Activated effector memory CD4-positive, alpha-beta T cell treated with Interleukin-2 at 50 U/mL for 16 hours (primary cell): ENCODE measurements at places on chromosomes 5 and 9.

- DNase-seq, result no peak
Measured at GRCh38 chr5:115599502-115599901, 2.8 kb downstream of the TICAM2 start.

DNA sequence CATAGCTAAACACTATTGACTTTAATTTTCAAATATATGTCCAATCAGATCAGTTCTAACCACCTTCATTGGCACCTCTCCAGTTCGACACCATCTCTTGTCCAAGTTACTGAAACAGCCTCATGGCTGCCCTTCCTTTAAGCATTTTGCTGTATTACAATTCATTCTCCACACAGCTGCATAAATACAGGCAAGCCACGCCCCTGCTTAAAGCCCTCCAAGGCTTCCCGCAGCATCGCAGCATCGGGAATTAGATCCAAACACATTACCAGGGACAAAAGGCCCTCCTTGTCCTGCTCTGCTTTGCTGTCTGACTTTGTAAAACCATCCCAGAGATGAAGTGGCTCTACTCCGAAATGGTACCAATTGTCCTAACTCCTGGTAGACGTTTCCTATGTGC, 75.1 kb upstream of the RAI14 start:
- no peak for DNase-seq

- DNase-seq, result no peak
Measured at GRCh38 chr9:78127279-78128225, 95.9 kb upstream of the GNAQ start.

GRCh38 chr5:14036947-14037346, 92.5 kb upstream of the DNAH5 start:
- no peak for DNase-seq

DNA sequence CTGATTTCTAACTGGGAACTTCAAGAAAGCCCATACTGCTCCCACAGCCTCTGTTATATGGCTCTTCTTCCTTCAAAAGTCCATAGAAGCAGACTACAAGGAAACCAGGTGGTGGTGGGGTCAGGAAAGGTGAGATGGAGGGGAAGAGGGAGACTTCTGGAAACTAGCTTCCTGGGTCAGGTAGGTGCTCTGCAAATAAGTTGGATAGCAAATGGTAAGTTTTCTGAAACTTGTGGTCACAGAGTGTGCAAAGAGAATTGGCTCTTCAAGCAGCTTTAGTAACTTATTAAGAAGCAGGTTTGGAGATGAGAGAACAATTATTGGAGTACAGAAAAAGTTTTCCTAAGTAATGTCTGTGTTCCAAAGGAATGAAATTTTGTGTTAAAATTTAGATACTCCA, 316.9 kb downstream of the ADGRV1 start:
- DNase-seq, result no peak

DNA sequence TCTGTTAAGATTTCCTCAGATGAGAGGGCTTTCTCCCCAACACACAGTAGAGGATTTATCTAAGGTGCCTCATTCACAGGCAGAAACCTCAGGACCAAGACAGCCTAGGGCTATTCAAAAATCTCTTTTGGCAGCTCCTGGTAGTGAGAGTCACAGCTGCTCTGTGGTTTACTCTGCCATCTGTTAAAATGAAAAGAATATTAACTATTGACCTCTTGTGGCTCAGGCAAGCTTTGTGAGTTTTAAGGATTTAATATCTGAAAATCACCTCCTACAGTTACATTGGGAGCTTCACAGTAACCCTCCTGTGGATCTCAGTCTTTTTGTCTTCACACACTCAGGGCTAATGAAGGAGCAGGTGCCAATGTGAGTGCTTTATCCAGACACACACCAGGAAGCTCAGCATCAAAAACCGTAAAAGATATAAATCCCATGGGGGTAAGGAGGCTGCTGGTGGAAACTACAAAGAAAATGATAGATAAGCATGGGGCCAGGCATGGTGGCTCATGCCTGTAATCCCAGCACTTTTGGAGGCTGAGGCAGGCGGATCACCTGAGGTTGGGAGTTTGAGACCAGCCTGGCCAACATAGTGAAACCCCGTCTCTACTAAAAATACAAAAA, 29.7 kb downstream of the PPP1R2B start:
- no peak for DNase-seq

DNA sequence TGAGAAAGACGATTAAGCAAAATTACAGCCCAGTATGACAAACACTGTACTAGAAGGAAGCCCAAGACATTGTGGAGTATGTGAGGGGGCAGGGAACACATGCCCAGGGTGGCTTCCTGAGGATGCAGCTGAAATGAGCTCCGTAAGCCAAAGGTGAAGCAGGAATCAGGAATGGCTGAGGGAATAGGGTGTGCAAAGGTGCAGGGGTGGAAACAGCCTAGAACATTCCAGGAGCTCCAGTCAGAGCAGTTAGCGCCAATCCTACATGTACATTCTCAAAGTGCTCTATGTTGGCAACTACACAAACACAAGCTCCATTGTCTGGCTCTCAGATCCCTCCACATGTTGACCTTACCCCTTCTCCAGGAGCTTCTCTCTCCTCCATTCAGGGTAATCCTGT, 257.9 kb downstream of the MAN2A1 start:
- DNase-seq, result no peak

- DNase-seq, result no peak
Measured at GRCh38 chr5:10364186-10364689, 10.7 kb downstream of the MARCHF6 start.

GRCh38 chr5:147267082-147267832, 32.4 kb downstream of the STK32A start:
- no peak for DNase-seq

DNA sequence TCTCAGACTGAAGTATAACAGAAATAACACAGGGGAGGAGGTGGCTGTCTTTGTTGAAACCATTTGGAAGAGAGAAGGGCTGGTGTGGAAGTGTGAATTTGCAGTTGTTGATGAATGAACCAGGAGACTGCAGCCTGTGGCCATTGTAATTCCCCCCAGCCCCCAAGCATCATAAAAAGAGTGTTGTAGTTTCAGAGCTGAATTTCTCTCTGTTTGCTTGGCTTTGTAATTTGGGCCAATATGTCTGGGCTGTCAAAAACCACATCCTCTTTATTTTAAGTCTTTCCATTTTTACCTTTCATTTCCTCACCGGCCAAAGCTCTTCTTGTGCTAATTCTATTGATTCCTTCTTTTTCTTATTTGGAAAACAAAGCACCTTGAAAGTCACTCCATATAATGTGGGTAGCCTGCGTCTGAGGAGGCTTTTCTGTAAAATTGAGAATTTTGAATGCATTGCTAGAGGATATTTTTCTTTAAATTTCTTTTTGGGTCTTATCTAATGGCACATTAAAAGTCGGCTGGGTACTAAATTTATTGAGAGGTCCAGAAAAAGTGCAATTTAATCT, 383.3 kb downstream of the OSTF1 start:
- DNase-seq, result no peak

GRCh38 chr5:139361835-139362429, 20.3 kb downstream of the PAIP2 start:
- no peak for DNase-seq

- DNase-seq, result no peak
Measured at GRCh38 chr9:72038408-72038807, 22.0 kb downstream of the C9orf57 start.

- no peak for DNase-seq
Measured at GRCh38 chr5:72472666-72473422, 34.4 kb downstream of the ZNF366 start.

- no peak for DNase-seq
Measured at GRCh38 chr9:133377721-133378216, 1.6 kb downstream of the STKLD1 start.

DNA sequence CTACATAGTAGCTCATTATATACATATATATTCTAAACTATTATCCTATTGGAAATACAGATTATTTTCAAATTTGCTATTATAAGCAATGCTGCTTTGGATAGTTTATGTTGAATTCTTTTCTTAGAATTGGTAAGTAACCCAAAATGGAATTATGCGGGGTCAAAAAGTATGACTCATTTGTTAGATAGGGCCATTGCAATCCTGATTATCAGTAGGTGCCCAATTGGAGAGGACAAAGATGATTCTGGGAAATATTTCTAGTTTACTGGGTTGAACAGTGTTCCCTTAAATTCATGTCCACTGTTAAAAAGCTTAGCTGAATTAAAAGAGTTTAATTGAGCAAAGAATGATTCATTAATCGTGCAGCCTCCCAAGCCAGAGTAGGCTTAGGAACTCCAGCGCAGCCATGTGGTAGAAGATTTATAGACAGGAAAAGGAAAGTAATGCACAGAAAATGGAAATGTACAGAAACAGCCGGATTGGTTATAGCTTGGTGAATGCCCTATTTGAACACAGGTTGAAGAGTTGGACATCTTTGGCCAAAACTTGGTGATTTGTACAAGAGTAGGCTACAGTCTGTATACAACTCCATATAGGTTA, 81.8 kb downstream of the GDNF start:
- DNase-seq, result no peak

DNA sequence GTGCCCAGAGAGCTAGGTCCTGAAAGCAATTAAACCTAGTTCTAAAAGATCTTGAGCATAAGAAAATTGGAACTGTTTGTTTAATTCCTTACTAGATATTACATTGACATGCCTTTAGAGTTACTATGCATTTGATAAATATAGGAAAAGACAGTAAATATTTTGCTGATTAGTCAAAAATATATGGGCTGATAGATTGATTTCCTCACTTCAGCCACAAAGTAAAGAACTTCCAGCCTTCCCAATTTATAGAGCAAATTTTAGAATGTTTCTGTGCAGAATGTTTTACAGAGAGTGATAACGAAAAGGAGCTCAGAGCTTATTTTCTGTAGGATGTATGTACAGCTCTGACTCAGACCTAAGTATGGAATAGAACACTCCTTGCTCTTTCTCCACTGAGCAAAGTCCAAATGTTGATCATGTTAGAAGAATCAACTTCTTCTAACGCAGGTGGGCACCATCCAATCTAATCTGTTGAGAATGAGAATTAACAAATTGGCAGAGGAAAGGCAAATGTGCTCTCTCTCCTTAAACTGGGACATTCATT, 72.9 kb upstream of the PAM start:
- no peak for DNase-seq

- no peak for DNase-seq
Measured at GRCh38 chr5:54848581-54848980, 136.8 kb downstream of the ESM1 start.

DNA sequence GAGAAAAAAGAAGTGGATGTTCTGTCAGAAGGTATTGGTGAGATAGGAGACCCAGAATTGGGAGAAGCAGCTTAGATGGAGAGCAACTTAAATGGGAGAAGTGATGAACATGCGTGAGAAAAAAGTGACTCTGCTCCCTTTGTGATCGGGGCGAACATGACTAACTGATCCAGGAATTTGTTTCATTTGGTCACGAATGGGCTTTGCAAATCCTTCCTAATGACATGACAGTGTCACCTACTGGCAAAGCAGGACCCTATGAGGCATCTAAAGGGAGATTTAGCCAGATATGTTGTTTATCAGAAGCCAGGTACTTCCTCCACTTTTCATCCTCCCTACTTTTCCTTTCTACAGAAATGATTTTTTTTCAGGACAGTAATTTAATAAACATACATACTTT, 787.4 kb upstream of the RGMB start:
- DNase-seq, result no peak

DNA sequence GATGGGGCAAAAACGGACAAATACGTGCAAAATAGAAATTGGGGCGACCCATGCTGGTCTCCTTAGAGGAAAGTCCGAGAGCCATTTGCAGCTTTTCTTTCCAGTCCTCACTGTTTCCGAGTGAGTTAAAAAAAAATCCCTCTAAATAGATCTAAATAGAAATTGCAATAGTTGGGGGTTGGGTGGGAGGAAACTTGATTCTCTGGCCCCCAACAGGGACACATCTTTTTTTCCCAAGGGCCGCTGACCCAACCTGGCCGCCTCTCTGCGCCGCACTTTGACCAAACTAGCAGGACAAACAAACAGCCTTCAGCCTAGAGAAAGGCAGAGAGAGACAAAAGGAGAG, 2.8 kb upstream of the NKX2-5 start:
- no peak for DNase-seq

- DNase-seq, result no peak
Measured at GRCh38 chr9:87277346-87277745, 220.3 kb upstream of the DAPK1 start.

- DNase-seq, result no peak
Measured at GRCh38 chr5:138504799-138505198, 38.2 kb downstream of the ETF1 start.

DNA sequence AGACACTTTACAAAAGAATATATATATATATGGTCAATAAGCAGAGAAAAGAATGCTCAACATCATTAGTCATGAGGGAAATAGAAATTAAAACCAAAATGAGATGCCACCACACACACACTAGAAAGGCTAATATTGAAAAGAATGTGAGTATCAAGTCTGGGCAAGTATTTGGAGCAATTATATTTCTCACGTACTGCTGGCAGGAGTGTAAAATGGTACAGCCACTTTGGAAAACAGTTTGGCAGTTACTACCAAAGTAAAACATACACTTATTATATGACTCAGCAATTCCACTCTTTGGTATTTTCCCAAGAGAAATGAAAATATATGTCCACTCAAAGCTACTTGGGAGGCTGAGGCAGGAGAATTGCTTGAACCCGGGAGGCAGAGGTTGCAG, 29.8 kb downstream of the NEUROG1 start:
- DNase-seq, result no peak

GRCh38 chr5:5584236-5584745, 161.8 kb downstream of the ICE1 start:
- DNase-seq, result no peak
